Activated CD4-positive, alpha-beta T cell treated with anti-CD3 and anti-CD28 coated beads, Interleukin-2, amount 10 ng/mL, durations not matched to agents 7 days and 5 days (primary cell): ENCODE measurements at places on chromosomes 5 and 9.

DNA sequence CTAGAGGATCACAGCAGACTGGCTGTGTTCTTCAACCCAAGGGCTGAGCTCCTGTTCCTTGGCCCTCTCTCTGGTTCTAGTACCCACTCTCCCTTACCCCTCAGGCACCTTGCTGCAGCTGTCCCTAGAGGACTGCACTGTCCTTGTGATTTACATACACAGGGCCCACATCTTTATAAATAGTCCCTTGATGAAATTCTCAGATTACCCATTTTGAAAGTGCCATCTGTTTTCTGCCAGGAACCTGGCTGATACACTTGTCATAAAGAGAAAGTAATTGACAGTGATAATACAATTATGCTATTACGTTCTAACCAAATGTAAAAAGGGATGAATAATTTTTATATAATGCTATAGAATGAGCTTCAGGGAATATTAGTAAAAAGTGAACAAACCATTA, 16.5 kb upstream of the SPARC start:
- no peak for DNase-seq

DNA sequence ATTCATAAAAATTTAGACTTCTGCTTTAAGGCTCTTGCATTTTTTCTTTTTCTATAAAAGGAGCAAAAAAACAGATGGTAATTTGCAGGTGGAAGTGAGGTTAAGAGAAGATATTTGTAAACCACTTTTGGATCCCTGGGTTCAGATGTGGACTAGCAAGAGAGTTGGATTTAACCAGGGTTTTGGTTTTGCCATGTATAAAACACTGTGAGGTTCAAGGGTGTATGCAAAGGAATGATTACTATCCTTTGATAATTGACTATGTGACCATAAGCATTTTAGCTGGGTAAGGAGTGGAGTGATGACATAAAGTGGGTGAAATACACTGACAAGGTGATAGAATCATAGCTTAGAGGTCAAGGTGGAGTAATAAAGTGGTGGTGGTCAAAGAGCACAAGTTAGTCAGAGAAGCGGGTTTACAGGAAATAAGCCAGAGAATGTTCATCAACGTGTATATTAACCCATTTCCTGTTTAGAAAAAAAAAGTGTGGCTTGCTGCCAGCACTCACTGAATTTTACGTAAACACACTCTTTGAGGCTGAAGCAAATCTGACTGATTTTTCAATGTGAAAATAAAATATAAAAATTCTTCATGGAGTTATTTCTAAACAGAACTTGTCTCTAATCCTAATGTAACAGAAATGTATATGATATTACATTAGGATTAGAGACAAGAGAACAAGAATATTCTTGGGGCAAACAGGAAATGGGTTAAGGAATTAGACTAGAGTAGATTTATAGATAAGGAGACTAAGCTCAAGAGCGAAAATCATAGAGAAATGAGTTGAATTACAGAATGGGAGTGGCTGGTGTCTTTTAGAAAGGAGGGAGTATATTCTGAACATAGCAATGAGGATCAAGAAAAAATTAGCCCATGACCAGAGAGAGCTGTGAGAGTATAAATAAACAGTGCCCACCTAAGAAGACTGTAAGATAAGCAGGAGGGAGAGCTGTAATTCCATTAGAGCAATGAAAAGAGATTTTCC, 74.5 kb downstream of the CDKN2A start:
- peak; percentile 59 for DNase-seq

GRCh38 chr9:116717150-116717549, 30.0 kb downstream of the TRIM32 start:
- DNase-seq: no peak

GRCh38 chr5:148966348-148966747, 96.5 kb downstream of the SH3TC2 start:
- no peak for DNase-seq

DNA sequence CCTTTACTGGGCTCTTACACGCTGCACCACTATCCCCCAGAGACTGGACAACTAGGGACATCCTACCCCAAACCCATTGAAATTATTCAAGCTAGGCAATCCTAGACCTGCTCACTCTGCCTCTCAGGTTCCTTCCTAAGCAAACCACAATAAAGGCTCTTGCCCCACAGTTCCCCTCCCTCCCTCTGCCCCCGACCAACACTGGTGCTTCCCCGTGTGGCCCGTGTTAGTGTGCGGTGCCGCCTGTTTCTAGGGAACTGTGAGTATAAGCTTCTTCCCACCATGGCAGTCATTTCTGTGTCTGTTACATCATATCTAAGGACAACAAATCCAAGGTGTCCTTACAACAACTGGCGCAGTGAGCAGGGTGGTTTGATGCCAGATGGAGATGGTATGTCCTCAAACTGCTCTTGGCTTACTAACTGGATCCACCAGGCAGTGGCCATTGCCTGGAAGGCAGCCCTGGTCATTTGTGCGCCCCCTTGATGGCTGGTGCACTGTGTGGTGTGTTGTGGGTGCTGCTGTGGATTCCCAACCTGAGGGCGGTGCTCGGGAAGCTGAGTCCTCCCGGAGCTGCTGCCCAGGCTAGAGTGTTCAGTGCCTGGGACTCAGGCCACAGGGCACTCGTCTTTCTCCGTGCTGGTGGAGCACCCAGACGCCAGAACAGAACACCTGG, 8.4 kb upstream of the MXD3 start:
- DNase-seq: no peak

GRCh38 chr9:126398403-126399058, 71.9 kb downstream of the MVB12B start:
- peak; percentile 72 for DNase-seq

GRCh38 chr5:77776554-77777206, 541 bp upstream of the TBCA start:
- DNase-seq: no peak

GRCh38 chr5:43315263-43315662, 2.1 kb upstream of the HMGCS1 start:
- peak; percentile 16 for DNase-seq

- no peak for DNase-seq
These were observed 399.3 kb upstream of the CDH9 start for GRCh38 chr5:27437594-27438200.

- no peak for DNase-seq
These were observed 69.8 kb upstream of the CCDC112 start for GRCh38 chr5:115366223-115366622.

- DNase-seq: no peak
These were observed 13.7 kb upstream of the SOWAHA start for GRCh38 chr5:132799392-132799791.

- no peak for DNase-seq
These were observed 223.4 kb upstream of the PRR16 start for GRCh38 chr5:120240706-120241105.

GRCh38 chr9:108047264-108047663, 557.7 kb upstream of the KLF4 start:
- no peak for DNase-seq

GRCh38 chr5:171336521-171337209, 27.6 kb downstream of the TLX3 start:
- peak; percentile 23 for DNase-seq

DNA sequence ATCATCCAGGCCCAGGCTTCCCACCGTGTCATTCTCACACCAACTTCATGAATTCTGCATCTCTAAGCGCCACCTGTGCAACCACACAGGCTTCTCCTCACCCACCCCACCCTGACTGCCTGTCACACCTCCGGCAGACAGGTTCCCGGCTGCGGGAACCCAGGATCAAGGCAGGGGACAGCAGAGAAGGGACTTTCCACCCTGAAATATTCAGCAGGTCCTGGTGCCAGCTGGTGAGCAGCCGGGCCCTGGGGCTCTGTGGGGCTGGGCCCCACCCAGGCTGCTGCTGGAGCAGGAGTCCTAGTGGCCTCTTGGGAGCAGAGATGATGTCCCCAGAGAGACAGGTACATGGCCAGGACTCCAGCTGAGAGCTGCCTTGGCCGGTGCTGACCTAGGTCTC, 12.7 kb downstream of the ANXA6 start:
- no peak for DNase-seq

- DNase-seq: peak; percentile 31
These were observed 762 bp downstream of the CACNA1B start for GRCh38 chr9:137878146-137878941.

GRCh38 chr5:147483188-147483790, 26.6 kb downstream of the DPYSL3 start:
- no peak for DNase-seq

GRCh38 chr9:15882883-15883282, 330.0 kb downstream of the CCDC171 start:
- DNase-seq: no peak

GRCh38 chr5:92222449-92222848, 839.3 kb upstream of the ARRDC3 start:
- DNase-seq: no peak

DNA sequence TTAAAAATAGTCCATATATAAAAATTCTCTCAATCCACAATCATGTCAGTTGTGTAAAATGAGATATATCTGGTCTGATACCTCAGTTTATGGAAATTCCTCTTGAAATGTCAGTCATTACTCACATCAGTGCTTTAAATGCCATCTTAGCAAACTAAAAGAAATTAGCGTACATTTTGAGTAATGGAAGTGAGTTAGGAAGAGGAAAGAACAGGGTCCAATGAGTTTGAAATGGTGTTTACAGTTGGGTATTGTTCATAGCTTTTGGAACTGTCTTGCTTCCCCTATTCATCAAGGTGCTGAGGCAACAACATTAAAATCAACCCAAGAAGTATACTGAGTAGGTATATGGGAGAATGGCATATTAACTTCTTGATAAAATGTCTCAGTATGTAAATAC, 8.7 kb upstream of the MTX3 start:
- DNase-seq: no peak

DNA sequence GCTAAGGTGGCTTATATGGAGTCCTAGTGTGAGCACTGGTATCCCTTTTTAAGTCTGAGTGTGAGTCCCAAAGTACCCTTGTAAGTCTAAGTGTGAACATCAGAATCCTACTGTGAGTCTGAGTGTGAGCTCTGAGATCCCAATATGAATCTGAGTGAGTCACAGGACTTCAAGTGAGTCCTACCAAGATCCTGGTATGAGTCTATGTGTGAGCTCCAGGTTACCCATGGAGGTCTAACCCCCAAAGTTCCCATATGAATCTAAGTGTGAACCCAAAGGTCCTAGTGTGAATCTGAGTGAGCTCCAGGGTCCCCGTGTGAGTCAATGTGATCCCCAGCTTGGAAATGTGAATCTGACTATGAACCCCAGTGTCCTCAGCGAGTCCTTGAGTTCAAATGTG, 2.3 kb downstream of the CNTFR start:
- no peak for DNase-seq

DNA sequence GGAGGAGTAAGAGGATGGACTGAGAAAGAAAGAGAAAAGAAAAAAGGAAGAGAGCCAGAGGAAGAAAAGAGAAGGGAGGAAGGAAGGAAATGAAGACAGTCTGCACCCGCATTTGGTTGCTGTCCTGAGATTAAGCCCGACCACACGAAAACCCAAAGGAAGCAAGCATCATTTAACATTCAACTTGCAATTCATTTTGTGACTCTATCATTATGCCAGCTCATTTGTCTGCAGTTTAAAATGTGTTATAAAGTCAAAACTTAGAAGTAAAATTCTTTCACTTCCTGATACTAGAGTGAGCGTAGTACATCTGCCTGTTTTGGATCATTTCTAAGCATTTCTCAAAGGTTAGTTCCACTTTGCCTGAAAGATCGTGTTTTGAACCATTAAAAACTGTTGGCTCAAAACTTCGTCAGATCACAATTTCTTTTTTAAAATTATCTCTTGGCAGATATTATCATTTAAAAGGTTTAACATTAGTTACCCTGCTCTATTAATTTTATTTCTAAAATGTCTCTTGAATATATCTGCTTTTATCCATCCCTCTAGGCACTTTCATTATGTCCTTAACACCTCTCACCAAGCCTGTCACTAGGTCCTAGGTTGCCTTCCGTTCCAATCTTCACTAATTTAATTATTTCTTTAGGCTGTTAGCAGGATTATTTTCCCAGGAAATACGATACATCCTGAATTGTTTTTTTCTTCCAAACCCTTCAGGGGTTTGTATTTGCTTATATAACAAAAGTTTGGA, 240.9 kb downstream of the TLE4 start:
- DNase-seq: peak; percentile 21

- DNase-seq: no peak
These were observed 11.4 kb downstream of the ASTN2 start for GRCh38 chr9:117403403-117403811.

- no peak for DNase-seq
These were observed 84.6 kb downstream of the VCAN start for GRCh38 chr5:83556190-83556589.

DNA sequence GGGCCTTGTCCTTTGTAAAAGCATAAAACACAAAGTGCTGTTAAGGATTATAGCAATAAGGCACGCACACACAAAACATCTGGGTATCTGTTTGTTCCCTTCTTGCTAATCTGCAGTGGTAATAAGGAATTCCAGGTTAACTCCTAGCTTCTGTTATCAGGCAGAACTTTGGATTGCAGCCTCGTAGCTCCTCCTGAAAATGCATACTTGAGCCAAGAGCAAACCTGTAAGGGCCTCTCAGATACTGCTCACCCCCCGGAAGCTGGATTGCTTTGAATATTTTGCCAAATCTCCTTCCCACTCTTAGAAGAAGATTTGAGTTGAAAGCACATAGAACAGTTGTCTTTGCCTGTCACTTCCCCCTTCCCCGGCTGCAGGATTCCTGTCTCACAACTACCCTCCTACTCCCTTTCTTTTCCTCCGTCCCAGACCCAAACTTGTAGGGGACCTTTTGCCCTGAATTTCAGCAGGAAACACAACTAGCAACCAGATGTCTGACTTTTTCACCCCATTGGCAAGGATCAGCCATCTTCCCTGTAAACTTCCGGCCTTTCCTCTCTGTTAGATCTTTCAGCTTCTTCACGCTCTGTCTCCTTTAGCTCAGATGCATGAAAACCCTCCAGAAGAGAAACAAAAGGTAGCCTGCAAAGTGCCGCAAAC, 28.2 kb upstream of the SMAD5 start:
- no peak for DNase-seq

- no peak for DNase-seq
These were observed 17.2 kb downstream of the STARD4 start for GRCh38 chr5:111495159-111495558.

GRCh38 chr9:86168256-86168655, 68.9 kb upstream of the GOLM1 start:
- no peak for DNase-seq

- DNase-seq: no peak
These were observed 98.1 kb downstream of the DOCK8 start for GRCh38 chr9:312596-313320.

DNA sequence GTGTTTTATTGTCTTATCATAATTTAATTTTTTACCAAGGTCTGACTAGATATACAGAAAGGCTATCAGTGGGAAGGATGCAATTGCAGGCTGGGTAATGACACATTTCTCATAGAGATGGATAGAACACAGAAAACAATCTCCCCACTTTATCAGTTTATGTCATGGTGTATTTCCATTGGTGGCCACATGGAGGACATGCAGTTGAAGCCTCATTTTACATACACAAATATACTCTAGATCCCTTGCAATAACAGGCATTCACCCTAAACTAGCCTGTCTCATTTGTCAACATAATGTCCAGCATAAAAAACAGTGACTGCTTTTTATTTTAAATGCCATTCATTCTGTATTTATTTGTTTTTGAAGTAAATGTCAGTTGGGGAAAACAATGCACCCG, 526.3 kb downstream of the GABRG2 start:
- no peak for DNase-seq

- no peak for DNase-seq
These were observed 45.7 kb upstream of the PTGS1 start for GRCh38 chr9:122325124-122325523.
